ENCODE measurements at places on chromosomes 1 and 21. TPM values are rescaled to one million over a fixed set of nuclear protein-coding genes. Genes with fewer than 3 reads are reported as not detected.

GRCh38 chr21:37564924-37565529, 198.5 kb downstream of the DYRK1A start:
- H3K4me1 ChIP-seq, result peaks cover 17% of the 10 kb centered on the region
- H3K4me3 ChIP-seq, result no peak overlapping the region
- no peak for DNase-seq

DNA sequence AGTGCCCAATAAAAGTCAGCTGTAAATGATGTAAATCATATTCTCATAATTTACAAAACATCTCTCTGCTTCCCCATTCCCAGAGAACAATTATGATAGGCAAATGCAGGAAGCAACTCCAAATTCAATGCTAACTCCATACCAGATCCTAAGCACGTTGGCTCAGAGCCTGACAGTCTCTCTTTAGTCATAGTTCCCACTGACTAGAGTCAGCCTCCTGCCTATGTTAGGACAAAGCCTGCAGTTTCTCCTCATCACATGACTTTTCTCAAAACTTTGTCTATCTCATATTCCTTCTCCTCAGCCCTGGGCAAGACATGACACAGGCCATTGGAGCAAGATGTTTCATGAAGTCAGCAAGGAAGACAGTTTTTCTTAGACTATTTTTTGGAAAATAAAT, 101.5 kb upstream of the COL24A1 start:
- H3K27me3 ChIP-seq, result no peaks in the 10 kb centered on the region
- no peak overlapping the region for H3K27ac ChIP-seq
- no peak overlapping the region for H3K4me3 ChIP-seq

GRCh38 chr1:35186239-35186638, 6.7 kb downstream of the SFPQ start:
- H3K36me3 ChIP-seq, result peaks cover 44% of the 10 kb centered on the region
- no peak for DNase-seq
- no peaks in the 10 kb centered on the region for H3K27me3 ChIP-seq

- H3K36me3 ChIP-seq, result peaks cover 4% of the 10 kb centered on the region
- DNase-seq, result no peak
- peak overlapping the region; percentile 93 for H3K27ac ChIP-seq
- H3K4me3 ChIP-seq, result peak overlapping the region; percentile 92
Observed at GRCh38 chr1:175191659-175192058, 917 bp downstream of the KIAA0040 start.

- no peak overlapping the region for H3K4me3 ChIP-seq
- no peaks in the 10 kb centered on the region for H3K27me3 ChIP-seq
- peaks cover 49% of the 10 kb centered on the region for H3K4me1 ChIP-seq
- no peak for DNase-seq
- H3K27ac ChIP-seq, result peak overlapping the region; percentile 58
Observed at GRCh38 chr1:46188295-46189030, 9.8 kb downstream of the POMGNT1 start.

S100A16 gene
- 2,299 TPM for polyA plus RNA-seq

LORICRIN gene
- polyA plus RNA-seq, result not detected

DNA sequence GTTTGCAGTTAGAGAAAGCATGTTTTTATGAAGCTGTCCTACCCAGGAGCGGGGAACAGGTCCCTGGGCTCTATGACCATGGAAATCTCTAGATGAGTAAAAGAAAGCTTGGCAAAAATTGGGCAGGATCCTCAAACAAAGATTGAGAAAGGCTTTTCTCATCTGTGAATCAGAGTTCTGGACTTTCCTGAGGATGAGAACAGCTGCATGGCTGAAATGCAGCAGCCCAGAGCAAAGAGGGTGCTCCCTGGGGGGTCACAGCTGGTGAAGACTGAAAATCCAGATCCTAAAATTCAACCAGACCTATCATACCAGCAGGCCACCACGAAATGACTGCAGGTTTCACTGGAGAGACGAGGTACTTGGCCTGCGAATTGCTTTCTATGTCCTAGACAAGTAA, 65.7 kb upstream of the APP start:
- DNase-seq, result no peak
- no peaks in the 10 kb centered on the region for H3K27me3 ChIP-seq
- no peaks in the 10 kb centered on the region for H3K36me3 ChIP-seq
- no peak overlapping the region for H3K4me3 ChIP-seq
- H3K27ac ChIP-seq, result no peak overlapping the region

DNA sequence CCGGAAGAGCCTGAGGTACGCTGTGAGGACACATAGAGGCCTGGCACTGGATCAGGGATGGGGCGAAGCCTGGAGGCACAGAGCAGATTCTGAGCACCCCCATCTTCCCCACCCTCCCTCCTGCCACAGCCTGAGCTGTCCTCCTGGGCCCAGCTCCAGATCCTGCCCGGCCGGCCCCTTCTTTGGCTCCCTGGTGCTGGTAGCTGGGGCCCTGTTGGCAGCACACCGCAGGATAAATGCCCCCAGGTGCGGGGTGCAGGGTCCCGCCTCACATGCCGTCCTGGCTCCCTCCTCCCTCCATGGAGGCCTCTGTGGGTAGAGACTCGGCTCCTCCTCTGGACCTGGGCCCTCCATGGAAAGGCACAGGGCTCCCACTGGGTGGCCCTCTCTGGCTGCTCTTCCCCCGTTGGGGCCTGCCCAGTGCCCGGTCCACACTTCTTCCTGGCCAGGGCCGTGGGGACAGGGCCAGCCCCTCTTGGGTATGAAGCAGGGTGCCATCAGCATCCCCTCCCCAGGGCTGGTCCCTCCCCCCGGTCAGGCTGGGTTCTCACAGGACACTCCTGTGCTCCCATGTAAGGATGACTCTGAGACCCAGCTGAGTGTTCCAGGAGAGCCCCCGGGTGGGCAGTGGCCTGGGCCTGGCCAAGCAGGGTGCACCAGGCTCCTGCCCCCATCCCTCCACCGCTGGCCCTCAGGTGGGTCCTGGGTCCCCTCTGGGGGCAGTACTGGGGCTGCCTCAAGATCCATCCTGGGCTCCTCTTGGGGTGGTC, 1.1 kb upstream of the OBSCN start:
- DNase-seq, result no peak
- no peaks in the 10 kb centered on the region for H3K4me1 ChIP-seq
- H3K27ac ChIP-seq, result no peak overlapping the region
- H3K4me3 ChIP-seq, result no peak overlapping the region
- H3K36me3 ChIP-seq, result no peaks in the 10 kb centered on the region

GRCh38 chr1:207302618-207303393, 18.7 kb upstream of the CD55 start:
- H3K36me3 ChIP-seq, result no peaks in the 10 kb centered on the region
- no peak for DNase-seq
- no peaks in the 10 kb centered on the region for H3K27me3 ChIP-seq
- H3K4me3 ChIP-seq, result no peak overlapping the region
- H3K27ac ChIP-seq, result no peak overlapping the region

SHISAL2A gene
- polyA plus RNA-seq, result not detected

KCNH1 gene
- 0.03 TPM for polyA plus RNA-seq

- no peak for DNase-seq
- no peaks in the 10 kb centered on the region for H3K27me3 ChIP-seq
- no peak overlapping the region for H3K27ac ChIP-seq
- peaks cover 10% of the 10 kb centered on the region for H3K36me3 ChIP-seq
- H3K4me1 ChIP-seq, result no peaks in the 10 kb centered on the region
- H3K4me3 ChIP-seq, result no peak overlapping the region
Observed at GRCh38 chr1:1529321-1529720, 11.1 kb downstream of the TMEM240 start.

C21orf91 gene
- polyA plus RNA-seq, result 28.2 TPM

DNA sequence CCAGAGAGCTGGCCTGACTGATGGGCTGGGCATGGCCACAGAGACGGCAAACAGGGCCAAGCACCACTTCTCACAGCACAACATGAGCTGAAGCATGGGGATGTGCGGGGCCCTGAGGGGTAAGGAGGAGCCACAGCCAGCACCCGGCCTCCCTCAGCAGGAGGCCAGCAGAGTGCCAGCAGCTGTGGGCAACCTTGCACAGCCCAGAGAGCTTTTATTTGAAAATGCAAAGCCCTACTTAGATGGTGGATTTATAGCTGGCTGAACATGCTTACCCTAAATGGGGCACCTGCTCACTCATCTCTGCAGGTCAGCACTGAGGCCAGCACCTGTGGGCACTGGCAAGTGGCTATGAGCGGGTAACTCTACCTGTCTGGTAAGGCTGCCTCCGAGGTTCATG, 44.1 kb downstream of the SLC66A1 start:
- H3K27ac ChIP-seq, result no peak overlapping the region
- DNase-seq, result no peak
- peaks cover 30% of the 10 kb centered on the region for H3K36me3 ChIP-seq
- H3K4me3 ChIP-seq, result no peak overlapping the region

AMPD1 gene
- not detected for polyA plus RNA-seq

DNA sequence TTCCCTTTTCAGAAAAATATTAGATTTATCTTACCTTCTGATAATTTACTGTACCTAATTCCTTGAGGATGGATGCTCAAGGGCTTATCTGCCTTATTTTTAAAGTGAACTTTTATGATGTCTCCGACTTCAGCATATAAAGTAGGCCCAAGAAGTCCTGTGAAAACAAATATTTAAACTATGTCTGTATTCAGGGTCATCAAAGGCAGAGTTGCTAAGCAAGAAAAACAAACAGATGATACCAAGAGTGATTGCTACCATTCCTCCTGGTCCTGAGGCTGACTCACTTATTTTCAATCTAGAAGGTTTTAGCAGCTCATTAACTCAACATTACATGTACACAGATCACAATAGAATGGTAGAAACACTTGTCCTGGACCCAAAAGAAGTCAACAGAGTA, 14.1 kb downstream of the F5 start:
- H3K36me3 ChIP-seq, result no peaks in the 10 kb centered on the region
- no peak overlapping the region for H3K4me3 ChIP-seq
- no peak for DNase-seq

GRCh38 chr1:215185067-215185620, 102.6 kb downstream of the KCNK2 start:
- H3K4me3 ChIP-seq, result no peak overlapping the region
- no peaks in the 10 kb centered on the region for H3K4me1 ChIP-seq
- no peaks in the 10 kb centered on the region for H3K36me3 ChIP-seq
- DNase-seq, result no peak
- no peaks in the 10 kb centered on the region for H3K27me3 ChIP-seq

GRCh38 chr1:26946270-26946669, 14.0 kb downstream of the KDF1 start:
- DNase-seq, result no peak
- H3K27ac ChIP-seq, result no peak overlapping the region
- no peak overlapping the region for H3K4me3 ChIP-seq
- H3K4me1 ChIP-seq, result peaks cover 8% of the 10 kb centered on the region

TSTD1 gene
- 128 TPM for polyA plus RNA-seq

GSTM1 gene
- 13.5 TPM for polyA plus RNA-seq

DNA sequence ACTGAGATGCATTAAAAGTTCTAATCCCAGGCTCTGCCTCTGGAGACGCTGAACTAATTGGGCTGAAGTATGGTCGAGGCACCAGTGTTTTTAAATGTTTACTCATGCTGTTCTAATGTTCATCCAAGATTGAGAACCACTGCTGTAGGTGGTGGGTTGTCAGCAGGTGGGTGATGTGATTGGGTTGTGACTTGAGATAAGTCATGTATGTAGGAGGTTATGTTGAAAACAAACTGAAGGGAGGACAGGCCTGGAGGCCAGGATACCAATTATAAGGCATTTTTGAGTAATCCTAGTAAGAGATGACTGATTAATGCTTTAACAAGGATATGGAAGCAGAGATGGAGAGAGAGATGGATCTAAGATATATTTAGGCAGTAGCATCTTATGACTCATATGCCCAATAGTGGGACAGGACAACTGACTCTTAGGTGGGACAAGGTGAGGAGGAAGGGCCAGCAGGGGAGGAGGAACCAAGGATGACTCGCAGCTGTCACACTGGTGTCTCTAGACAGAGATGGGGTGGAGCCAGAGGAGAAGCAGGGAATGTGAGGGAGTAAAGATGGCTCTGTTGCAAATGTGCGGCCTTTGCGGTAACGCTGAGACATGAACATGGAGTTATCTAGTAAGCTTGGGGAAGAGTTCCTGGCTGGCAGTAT, 29.3 kb downstream of the RAB4A start:
- H3K36me3 ChIP-seq, result peaks cover 29% of the 10 kb centered on the region
- no peak overlapping the region for H3K4me3 ChIP-seq
- no peak for DNase-seq

GRCh38 chr1:21366288-21366687, 73.6 kb upstream of the NBPF3 start:
- DNase-seq, result no peak
- H3K4me1 ChIP-seq, result peaks cover 12% of the 10 kb centered on the region
- no peaks in the 10 kb centered on the region for H3K27me3 ChIP-seq
- no peak overlapping the region for H3K27ac ChIP-seq
- no peaks in the 10 kb centered on the region for H3K36me3 ChIP-seq
- H3K4me3 ChIP-seq, result no peak overlapping the region

BSND gene
- not detected for polyA plus RNA-seq

DNA sequence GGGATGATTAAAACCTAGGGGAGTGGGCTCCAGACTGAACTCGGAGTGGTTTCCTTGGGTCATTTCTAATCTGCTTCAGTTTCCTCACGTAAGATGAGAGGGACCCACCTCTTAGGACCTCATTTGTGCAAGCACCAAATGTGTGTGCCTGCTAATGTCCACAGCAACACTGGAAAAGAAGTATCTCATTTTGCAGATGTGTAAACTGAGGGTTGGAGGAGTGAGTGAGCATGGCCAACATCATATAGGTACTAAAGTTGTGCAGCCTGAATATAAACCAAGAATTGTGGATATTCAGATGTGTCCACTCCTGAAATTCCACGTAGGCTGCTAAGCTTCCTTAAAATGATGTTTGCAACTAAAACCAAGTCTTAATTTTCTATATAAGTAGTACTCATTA, 51.7 kb downstream of the GADD45A start:
- H3K27me3 ChIP-seq, result no peaks in the 10 kb centered on the region
- H3K27ac ChIP-seq, result peak overlapping the region; percentile 87
- DNase-seq, result no peak
- H3K36me3 ChIP-seq, result peaks cover 6% of the 10 kb centered on the region
- H3K4me3 ChIP-seq, result no peak overlapping the region

TMEM82 gene
- polyA plus RNA-seq, result not detected

DNA sequence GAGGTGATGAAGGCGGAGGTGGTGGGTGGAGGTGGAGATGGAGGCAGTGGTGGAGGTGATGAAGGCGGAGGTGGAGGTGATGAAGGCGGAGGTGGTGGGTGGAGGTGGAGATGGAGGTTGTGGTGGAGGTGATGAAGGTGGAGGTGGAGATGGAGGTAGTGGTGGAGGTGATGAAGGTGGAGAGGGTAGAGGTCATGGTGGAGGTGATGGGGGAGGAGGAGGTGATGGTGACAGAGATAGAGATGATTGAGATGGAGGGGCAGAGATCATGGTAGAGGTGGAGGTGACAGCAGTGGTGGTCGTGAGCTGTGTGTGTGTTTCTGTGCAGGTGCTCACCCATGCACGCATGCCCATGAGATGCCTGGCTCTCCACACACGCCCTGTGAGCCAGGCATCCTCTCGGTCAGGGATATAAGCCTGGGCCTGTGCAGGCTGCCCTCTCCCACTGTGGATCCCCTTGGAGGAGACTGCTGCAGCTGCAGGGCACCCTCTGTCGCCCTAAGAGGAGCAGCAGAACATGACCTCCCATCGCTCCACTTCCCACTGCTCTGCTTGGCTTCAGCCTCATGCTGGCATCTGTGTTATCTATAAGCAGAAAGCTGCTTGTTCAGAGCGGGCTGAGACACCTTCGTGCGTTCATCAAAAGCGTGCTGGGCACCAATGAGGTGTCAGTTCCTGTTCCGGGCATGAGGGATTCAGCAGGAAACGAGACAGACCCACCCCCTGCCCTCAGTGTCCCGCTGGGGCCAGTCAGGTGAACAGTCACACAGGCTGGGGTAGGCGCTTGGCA, 20.5 kb upstream of the NPHP4 start:
- H3K36me3 ChIP-seq, result no peaks in the 10 kb centered on the region
- H3K4me3 ChIP-seq, result no peak overlapping the region
- H3K27ac ChIP-seq, result no peak overlapping the region
- no peak for DNase-seq

IL23R gene
- polyA plus RNA-seq, result not detected

Measured in keratinocyte (primary cell).